Vein endothelial cell (primary cell): ENCODE measurements at places on chromosomes 7 and 10. TPM values are rescaled to one million over a fixed set of nuclear protein-coding genes. Genes with fewer than 3 reads are reported as not detected.

Gene HOXA10
- total RNA-seq = 6.2 and 7.5 TPM in 2 replicates

Gene RADIL
- 0.48 and 0.65 TPM in 2 replicates for total RNA-seq

Gene MEPCE
- 43.3 and 59.4 TPM in 2 replicates for total RNA-seq

Gene AGR3
- not detected in 2 replicates for total RNA-seq

Gene CALY
- total RNA-seq = not detected in 2 replicates

Gene ZNF117
- total RNA-seq = 18.5 and 32.7 TPM in 2 replicates

Gene ATP5MK
- total RNA-seq = 206 and 267 TPM in 2 replicates

Gene ZNF804B
- total RNA-seq = not detected in 2 replicates

Gene TDRD1
- under 0.01 TPM in 1 of 2 replicates, not detected in the other for total RNA-seq

Gene CYP26C1
- 1.3 and 2.5 TPM in 2 replicates for total RNA-seq

Gene OR2A1
- not detected in 2 replicates for total RNA-seq

Gene COMTD1
- total RNA-seq = 12.1 and 15.4 TPM in 2 replicates

Gene SH3PXD2A
- total RNA-seq = 2.6 and 4.9 TPM in 2 replicates

Gene AQP1
- 1.6 and 4.9 TPM in 2 replicates for total RNA-seq

Gene ZCCHC24
- 6.6 and 8.2 TPM in 2 replicates for total RNA-seq

Gene LLCFC1
- not detected in 2 replicates for total RNA-seq

Gene OSBPL3
- 31.0 and 34.6 TPM in 2 replicates for total RNA-seq

Gene ASZ1
- total RNA-seq = not detected in 2 replicates

Gene PLPP4
- total RNA-seq = 0.65 and 1.6 TPM in 2 replicates

Gene ZP3
- total RNA-seq = 4.2 and 6.5 TPM in 2 replicates

Gene PDGFA
- total RNA-seq = 61.3 and 74.8 TPM in 2 replicates

Gene CARD11
- 3.5 and 20.3 TPM in 2 replicates for total RNA-seq

Gene ADCY1
- 0.33 and 0.67 TPM in 2 replicates for total RNA-seq

Gene GNGT1
- total RNA-seq = not detected in 2 replicates

Gene ELN
- total RNA-seq = 0.29 and 22.5 TPM in 2 replicates

Gene C1GALT1
- total RNA-seq = 26.8 and 33.4 TPM in 2 replicates

Gene CRHR2
- not detected in 2 replicates for total RNA-seq

Gene SCART1
- 1.3 and 1.6 TPM in 2 replicates for total RNA-seq

Gene CTAGE4
- 0.29 TPM in 1 of 2 replicates, not detected in the other for total RNA-seq

Gene NOS3
- total RNA-seq = 67.6 and 106 TPM in 2 replicates

Gene RFC2
- 22.5 and 30.2 TPM in 2 replicates for total RNA-seq
